ENCODE measurements at places on chromosomes 4 and X.

DNA sequence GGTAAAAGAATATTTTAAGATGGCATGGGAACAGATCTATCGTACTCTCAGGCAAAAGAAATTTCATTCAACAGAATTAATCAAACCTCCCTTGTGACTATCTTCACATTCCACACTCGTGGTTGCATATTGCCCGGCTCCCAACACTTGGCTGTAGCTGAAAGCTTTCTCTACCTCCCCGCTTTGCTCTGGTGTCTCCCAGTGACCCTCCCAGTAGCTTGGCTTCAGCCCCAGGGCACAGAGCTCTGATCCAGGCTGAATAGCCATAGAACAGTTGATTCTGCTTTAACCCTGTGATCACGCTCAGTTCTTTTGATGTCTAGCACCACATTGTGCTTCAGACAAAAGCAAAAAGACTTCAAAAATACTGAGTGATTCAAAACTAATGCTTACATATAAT, 24.6 kb downstream of the SLC7A11 start:
- DNase-seq: no peak

GRCh38 chrX:8273451-8273895, 102.4 kb upstream of the VCX2 start:
- no peak for DNase-seq

DNA sequence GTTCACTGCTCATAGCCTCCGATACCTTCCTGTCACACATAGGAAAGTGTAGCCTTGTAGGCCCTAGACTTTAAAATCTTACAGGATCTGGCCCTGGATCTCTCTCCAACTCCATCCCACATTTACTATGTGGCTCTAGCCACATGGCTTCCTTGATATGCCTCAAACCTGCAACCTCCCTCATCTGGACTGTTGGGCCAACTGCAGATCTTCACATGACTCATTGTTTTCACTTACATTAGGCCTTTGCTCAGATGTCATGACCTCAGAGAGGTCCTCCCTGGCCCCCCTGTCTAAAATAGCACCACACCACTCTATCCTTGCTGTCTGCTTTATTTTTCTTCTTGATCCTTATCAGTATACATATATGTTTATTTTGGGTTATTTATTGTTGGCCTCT, 8.1 kb upstream of the NR0B1 start:
- no peak for DNase-seq

DNA sequence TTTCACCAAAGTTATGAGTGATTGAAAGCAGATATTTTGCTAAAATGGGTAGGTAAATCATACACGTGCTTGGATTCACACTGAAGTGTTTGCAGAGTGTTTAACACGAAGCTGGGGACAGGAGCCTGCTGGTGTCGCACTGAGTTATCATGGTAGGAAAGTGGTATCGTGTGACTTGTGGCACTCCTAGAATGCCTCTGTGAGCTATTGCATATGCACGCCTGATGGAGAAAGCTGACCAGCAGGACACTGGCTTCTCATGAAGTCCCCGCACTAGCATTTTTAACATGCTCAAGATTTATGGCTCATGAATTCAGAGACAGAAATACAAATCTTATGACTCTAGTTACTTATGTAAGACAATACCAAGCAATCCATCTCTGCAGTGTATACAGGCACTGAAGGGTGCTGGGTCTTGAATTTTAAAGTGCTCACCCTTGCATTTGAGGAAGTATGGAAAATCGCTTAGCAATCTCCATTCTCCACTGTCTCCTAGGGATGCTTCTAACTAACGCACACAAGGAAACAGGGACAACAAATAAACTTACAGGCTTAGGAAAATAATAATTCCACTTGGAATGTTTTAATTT, 19.8 kb downstream of the VCX3B start:
- no peak for DNase-seq

DNA sequence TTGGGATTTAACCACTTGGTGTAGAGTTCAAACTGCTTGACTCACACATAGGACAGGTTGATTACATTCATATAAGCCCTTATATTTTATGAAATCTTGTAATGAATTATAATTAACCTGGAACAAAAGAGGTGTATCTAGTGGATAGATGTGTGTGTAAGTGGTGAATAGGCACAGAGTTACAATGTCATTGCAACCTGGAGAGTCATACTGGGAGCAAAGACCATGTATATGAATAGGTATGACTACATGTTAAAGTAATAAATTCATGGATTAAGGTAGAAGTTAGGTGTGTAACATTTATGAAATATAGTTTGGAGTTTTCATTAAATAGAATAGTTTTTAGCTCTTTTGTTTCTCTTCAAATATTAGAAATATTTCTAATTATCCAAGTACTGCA, 26.1 kb downstream of the RAP1GDS1 start:
- DNase-seq: no peak

DNA sequence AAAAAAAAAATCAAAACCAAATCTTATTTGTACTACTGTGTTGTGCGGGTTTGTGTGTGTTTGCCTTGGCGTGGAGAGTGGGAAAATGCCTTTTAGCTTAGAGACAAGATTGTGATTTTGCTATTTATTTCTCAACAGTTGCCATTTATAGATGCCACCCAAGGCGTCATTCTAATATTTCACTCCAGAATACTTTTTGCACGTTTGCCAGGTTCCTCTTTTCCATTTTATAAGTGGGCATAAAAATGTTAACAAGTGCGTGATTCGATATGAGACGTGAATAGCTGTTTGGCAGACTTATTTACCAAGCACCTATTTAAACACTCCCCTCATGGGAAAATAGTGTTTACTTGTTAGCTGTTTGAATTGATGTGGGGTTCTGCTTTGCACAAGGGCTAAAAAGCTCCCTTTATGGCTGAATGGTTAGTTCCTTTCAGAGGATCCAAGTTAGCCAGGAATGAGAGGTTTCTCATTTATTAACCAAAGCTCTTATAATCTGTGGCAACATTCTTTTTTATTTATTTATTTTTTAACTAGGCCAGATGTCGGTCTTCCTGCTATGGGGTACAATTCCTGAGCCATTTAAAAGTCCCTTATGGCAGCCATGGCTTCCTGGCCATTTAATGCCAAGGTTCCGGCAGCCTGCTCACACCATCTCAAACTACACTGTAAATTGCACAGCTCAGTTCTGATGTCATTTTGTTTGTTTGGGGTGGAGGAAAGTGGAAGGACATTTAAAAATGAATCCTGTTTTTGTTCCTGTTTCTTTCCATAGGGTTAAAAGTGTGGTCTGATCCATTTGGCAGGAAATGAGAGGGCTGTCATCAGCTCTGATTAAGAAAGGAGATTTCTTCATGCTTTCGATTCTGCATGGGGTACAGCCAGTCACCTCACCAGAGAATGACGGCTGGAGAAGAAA, 14.6 kb downstream of the SMIM20 start:
- no peak for DNase-seq

- no peak for DNase-seq
Observed at GRCh38 chrX:38754102-38754790, 47.0 kb upstream of the MID1IP1 start.

- no peak for DNase-seq
Observed at GRCh38 chr4:69748173-69748572, 12.2 kb downstream of the SULT1B1 start.

Data from stimulated activated CD8-positive, alpha-beta memory T cell treated with anti-CD3 and anti-CD28 coated beads, Interleukin-2, amount 100 ng/mL, for 1 hour (primary cell).